ENCODE measurements at places on chromosomes 3 and 15.

DNA sequence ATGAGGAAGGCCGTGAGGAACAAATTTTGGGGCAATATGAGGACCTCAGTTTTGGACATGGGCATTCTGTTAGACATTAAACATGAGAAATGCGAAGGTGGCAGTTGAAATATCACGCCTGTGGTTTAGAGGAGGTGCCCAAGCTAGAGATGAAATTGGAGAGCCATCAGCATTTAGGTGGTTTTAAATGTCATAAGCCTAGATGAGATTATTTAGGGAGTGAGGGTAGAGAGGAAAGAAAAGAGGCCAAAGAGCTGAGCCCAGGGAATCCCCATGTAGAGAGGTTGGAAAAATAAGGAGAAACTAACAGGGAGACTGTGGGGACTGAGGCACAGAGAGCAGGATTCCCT lies 14.9 kb downstream of the RTP1 start:
- DNase-seq: no peak

DNA sequence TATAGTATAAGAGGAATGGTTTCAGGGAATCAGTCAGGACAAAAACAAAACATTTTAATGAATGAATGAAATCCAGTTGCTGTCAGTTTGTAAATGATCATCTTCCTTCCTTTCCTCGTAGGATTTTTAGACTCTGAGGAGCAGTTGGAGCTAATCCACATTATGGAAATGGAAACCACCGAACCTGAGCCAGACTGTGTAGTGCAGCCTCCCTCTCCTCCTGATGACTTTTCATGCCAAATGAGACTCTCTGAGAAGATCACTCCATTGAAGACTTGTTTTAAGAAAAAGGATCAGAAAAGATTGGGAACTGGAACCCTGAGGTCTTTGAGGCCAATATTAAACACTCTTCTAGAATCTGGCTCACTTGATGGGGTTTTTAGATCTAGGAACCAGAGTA lies 3.1 kb downstream of the TIPARP start:
- DNase-seq: no peak

DNA sequence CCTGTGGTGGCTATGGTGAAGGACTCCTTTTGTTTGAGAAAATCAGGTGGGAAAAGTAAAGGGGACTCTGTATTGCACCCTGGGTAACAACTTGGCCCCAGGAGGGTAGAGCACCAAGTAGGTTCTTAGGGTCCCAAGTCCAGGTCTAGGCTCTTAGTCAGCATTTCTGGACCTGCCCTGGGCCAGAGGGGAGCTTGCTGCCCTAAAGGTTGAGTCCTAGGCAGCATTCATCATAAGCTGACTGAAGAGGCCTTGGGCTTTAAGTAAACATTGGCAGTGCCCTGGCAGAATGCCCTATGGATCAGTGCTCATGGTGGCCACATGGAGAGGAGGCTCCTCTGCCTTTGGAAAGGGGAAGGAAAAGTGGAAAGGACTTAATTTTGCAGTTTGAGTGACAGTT lies 268.5 kb upstream of the CTNNB1 start:
- DNase-seq: no peak

DNA sequence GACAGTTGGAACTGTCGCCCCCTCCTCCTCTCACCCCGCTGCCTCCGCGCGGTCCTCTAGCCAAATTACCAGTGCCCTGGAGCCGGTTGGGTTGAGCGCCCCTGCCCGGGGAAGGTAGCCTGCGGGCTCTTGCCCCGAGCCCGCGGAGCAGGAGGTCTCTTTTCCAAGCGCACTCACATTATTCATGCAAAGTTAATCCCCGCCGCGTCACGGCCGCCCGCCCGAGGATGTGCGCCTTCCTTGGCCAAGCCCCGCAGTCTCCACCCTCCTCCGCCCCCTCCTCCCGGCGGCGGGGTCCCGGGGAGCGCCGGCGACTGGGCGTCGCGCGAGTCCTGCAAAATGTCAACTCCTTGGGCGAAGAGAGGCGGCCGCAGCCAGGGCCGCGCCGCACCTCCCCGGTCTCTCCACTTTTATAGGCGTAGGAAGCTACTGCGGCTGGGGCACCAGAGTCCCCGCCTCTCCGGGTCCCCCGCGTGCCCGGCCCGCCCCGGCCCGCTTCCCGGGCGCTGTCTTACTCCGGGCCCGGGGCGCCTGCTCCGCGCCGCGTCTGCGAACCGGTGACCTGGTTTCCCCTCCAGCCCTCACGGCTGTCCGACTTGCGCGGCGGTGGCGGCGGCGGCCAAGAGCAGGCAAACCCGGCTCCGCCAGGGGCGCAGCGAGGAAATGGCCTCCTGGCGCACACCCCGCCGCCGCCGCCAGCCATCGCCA lies at the start of gene THRB:
THRB (minus strand) TSS at position 233 of the 708 bp plus-strand sequence.
- no peak for DNase-seq

GRCh38 chr3:190024912-190025311 lies 95.8 kb downstream of the P3H2 start:
- no peak for DNase-seq

- DNase-seq: no peak
Measured at GRCh38 chr3:183914856-183915255, 30.2 kb upstream of the PARL start.

DNA sequence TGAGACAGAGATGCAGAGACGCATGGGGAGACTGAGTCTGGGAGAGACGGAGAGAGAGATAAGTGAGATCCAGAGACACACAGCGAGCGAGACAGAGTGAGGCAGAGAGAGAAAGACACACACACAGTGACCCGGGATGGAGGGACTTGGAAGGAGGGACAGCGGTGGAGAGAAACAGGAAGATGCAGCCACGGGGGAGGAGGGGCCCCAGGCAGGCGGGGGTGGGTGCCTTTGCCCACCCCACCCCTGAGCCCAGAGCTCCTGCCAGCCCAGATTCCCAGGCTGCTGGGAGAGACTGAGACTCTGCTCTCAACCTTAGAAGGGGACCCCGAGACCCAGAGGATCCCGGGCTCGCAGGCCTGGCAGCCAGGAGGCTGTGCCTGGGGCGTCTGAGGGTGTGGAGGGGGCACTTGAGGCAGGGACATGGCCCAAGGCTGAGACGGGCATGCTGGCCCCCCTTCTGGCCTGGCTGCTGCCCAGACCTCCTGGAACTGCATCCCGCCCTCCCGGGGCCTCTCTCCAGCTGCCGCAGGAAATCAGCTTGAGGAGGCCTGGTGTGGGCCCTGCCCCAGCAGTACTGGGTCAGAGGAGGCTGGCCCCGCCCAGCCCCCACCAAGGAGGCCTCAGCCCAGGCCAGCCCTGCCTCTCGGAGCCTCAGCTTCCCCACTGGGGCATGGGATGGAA lies 18.1 kb downstream of the H1-8 start:
- DNase-seq: peak; percentile 37

DNA sequence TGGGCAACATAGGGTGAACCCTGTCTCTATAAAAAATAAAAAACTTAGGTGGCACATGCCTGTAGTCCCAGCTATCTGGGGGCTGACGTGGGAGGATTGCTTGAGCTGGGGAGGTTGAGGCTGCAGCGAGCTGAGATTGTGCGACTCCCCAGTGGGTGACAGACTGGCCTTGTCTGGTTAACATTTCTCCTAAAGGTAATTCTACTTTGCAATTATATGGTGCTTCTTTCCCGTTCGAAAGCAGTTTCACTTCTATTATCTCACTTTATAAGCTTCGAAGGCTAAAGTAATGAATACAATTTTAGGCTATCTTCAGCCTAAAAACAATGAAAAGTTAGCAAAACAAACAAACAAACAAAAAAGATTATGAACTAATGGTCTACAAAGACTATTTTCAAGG lies 35.3 kb downstream of the COMMD2 start:
- no peak for DNase-seq
